Nucleus accumbens (tissue), 56 donors: ENCODE measurements at places on chromosomes 13 and 19.

- DNase-seq = no peak
Measured at GRCh38 chr19:45451131-45451849, 16.5 kb upstream of the FOSB start.

GRCh38 chr19:51480590-51480989 lies 2.3 kb downstream of the CEACAM18 start:
- DNase-seq = no peak

DNA sequence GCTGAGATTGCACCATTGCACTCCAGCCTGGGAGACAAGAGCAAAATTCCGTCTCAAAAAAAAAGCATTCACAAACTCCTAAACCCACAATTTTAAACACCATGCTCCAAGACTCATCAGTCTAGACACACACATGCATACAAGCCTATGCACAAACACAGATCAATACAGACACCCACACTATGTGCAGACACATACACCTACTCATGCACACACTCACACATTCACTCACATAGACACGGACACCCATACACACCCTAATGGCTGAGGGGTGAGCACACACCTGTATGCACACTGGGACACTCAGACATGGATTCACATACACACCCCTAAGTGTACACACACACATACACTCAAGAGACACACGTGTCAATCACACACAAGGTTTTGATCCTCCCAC lies 9.3 kb downstream of the PNMA8B start:
- no peak for DNase-seq

DNA sequence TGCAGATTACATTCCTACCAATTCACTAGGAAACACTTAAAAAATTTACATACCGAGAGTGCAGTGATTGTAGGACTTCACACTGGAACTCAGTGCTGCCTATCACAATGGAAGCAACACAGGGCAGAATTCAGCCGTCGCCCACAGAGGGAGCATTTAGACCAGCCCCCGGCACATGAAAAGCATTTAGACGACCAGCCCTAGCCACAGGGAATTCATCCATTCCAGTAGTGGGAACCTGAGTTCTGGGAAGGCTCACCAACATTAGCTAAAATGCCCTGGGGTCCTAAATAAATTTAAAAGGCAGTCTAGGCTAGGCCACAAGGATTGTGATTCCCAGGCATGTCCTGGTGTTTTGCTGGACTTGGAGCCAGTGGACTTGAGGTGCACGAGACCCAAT lies 155.2 kb downstream of the LIG4 start:
- no peak for DNase-seq

DNA sequence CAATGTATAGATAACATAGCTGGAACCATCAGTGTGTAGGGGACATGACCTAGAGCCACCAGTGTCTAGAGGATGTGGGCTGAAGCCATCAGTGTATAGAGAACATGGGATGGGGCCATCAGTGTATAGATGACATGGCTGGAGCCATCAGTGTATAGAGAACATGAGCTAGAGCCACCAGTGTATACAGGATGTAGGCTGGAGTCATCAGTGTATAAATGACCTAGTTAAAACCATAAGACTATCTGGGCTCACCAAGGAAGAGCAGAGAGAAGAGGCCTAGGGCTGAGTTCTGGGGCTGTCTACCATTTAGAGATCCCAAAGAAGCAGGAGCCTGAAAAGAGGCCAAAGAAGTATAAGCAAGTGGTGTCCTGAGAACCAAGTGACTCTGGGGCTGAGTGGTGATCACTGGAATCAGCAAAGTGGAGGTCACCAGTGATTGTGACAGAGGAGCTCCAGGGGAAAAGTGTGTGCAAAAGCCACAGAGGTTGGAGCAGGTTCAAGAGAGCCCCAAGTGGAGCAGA lies 41.0 kb downstream of the RFX2 start:
- no peak for DNase-seq

- DNase-seq = no peak
Measured at GRCh38 chr19:47340477-47341208, 8.5 kb upstream of the DHX34 start.

DNA sequence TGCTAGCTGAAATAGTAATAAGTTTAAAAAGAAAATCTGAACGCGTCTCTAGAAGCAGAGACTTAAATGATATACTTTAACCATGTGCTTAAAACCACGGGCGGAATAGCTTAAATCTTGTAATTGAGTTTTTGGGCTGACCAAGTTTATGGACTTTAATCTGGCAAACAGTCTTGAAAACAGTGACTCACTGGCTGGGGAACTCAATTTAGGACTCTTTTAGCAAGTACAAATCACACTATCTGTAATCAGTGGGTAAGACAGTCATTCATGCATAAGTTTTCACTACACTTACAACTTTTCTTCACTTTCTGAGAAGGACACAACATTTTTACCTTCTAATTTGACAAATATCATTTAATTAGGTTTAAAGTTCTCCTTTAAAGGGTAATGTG lies 26.8 kb downstream of the ZNF627 start:
- no peak for DNase-seq

DNA sequence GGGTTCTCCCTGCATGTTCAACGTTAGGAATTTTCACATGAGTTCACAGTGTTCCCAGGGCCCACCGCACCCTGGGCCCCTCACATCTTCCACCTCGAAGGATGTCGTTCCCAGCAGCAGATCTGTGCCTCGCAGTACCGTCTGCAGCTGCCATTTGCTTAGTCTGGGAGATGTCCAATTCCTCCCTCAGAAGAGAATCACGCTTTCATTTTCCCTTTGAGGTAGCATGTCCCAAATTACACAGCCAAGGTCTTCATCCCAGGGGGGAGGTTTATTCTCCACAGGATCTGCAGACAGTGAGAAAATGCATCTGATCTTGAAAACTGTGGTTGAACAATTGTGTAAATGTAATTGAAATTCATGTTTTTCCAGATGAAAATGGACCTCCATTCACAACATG lies 150.2 kb downstream of the DCT start:
- no peak for DNase-seq

DNA sequence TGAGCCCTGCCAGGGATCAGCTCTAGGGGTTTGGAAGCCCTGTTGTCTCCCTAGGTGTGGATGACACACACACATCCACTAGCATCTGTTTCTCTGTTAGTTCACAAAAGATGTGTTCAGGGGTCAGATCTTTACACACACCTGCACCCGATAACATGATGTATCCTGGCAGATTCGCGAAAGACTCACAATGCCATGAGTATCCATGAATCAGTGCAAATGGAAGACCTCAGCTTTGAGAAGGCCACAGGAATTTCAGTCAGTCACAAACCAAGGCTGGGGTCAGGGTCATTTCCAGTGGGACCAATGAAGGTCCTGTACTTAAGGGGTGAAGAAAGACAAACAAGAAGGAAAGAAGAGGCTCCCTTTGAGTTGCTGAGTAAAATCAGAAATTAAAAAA lies 898.2 kb downstream of the UQCRFS1 start:
- no peak for DNase-seq

DNA sequence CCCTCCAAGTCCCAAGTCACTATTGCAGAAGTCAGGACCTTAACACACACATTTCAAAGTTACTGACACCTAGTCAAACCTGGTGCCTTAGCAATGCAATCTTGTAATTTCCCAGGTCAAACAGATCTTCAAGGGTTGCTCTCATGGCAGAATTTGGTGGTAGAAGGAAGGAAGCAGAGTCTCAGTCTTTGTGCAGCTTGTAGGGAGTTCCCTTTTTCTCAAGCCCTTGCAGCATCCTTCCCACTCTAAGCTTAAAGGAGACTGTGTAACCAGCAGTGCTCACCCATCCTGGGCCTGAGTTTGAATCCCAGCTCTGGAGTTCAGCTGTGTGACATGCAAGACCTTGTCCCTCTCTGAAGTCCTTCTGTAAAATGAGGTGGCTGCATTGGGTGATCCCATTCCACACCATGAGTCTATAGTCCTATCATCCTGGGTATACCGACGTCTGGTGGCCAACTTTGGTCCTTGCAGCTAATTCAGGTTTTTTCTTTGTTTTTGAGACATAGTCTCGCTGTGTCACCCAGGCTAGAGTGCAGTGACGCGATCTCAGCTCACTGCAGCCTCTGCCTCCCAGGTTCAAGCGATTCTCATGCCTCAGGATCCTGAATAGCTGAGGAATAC lies 9.8 kb downstream of the SIGLEC10 start:
- DNase-seq = no peak

DNA sequence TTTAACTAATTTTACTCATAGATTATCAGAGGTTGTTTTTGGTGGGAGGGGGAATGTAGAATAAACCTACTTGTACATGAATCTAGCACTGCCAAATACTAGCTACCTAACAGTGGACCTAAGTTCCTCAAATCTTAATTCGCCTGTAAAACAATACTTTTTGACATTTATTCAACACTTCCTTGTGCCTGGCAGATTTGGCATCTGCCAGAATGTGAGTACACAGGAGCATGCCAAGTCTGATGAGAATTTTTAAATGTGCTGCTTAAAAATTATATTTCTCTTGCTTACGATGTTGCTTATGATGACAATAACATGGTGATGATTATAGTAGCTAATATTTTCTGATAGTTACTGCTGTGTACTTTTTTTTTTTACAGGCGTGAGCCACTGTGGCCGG lies 240.2 kb upstream of the STARD13 start:
- no peak for DNase-seq

GRCh38 chr13:93146584-93147297 lies 79.9 kb upstream of the GPC6 start:
- DNase-seq = no peak

GRCh38 chr13:27130979-27131623 lies 40.5 kb downstream of the USP12 start:
- no peak for DNase-seq

GRCh38 chr13:48761256-48761655 lies 107.5 kb downstream of the CYSLTR2 start:
- no peak for DNase-seq

DNA sequence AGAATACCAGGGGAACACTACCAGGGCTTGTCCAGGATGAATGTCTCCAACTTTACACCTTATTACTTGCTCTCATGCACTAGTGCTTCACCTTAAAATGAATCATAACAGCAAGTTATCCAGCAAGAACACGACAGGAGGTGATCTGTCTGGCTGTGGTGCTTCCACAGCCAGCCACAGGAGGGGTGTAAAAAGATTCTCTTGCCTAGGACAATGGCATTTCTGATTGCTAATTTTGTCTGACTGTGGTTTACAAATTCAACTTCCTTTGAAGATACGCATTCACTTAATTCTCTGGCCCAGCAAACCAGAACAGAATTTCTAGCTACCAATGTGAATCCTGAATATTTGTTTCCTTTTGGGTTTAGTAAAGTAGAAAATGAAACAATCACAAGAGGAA lies 23.1 kb upstream of the COG3 start:
- DNase-seq = no peak

GRCh38 chr19:34332027-34332760 lies 32.8 kb upstream of the GPI start:
- no peak for DNase-seq

DNA sequence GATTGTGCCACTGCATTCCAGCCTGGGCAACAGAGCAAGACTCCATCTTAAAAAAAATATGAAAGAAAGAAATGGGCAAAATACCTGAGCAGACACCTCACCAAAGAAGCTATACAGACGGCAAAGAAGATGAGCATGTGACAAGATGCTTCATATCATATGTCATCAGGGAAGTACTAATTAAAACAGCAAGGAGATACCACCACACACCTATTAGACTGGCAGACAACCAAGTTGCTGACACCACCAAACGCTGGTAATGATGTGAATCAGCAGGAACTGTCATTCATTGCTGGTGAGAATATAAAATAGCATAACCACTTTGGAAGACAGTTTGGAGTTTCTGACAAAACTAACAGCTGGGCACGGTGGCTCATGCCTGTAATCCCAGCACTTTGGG lies 11.5 kb upstream of the TFDP1 start:
- no peak for DNase-seq

DNA sequence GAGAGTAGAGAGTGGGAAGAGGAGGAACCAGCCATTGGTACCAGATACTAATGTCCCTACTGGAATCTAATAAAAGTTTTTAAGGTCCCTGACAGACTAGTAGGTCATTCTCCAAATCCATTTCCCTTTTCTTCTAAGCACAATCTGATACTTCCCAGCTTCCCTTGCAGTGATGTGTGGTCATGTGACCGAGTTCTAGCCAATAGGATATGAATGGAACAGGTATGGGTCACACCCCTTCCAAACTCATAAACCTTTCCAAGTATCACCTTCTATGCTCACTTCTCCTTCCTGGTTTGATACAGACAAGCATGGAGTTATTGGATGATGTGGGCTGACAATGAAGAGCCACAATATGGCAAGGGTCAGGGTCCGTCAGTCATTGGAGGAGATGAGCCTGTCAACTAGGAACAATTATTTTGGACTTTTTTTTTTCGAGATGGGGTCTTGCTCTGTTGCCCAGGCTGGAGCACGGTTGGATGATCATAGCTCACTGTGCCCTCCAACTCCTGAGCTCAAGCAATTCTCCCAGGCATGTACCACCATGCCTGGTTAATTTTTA lies 54.8 kb downstream of the CACNA1A start:
- no peak for DNase-seq

GRCh38 chr19:49766930-49767299 lies at the start of gene AP2A1:
Gene AP2A1, plus strand, starts transcription at chr19:49767001. Its CDS starts 133 bp downstream, at chr19:49767134.
- no peak for DNase-seq

GRCh38 chr13:41150058-41150457 lies 17.5 kb upstream of the KBTBD6 start:
- no peak for DNase-seq

DNA sequence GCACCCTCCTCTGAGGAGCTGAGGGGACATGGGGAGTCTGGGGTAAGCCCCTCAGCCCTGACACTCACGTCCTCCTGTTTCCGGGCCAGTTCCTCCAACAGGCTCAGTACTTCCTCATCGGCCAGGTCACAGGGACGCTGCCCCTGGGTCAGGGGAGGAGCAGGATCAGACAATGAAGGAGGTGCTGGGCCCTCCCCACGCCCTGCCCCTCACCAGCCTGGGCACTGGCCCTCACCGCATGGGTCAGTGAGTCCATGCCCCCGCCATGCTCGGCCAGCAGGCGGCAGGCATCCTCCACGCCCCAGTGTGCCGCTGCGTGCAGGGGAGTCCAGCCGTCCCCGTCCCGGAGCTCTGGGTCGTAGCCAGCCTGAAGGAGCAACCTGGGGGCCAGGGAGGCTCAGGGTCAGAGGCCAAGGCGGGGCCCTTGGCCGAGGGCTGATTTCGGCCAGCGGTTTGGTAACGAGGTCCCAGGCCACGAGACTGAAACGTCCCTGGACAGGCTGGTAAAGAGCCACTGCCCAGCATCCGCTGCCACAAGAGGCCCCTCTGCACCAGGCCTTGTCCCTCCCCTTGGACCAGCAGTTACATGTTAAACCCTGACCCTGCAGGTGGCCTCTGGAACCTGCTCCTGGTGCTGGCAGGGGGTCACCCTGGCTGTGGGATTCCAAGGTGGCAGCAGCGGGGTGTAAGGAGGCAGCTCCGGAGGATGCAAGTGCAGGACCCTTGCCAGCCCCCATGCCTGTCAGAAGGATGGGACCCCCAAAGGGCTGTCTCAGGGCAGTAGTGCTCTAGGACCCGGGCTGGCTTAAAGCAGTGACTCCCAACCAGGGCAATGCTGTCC lies 18.5 kb downstream of the PPP1R12C start:
- no peak for DNase-seq

GRCh38 chr13:37194428-37194861 lies 89.0 kb upstream of the CSNK1A1L start:
- no peak for DNase-seq
